ENCODE measurements at places on chromosomes 13 and 19.
A peak's percentile ranks its signal among the peaks of the same experiment; 100 is the strongest.

DNA sequence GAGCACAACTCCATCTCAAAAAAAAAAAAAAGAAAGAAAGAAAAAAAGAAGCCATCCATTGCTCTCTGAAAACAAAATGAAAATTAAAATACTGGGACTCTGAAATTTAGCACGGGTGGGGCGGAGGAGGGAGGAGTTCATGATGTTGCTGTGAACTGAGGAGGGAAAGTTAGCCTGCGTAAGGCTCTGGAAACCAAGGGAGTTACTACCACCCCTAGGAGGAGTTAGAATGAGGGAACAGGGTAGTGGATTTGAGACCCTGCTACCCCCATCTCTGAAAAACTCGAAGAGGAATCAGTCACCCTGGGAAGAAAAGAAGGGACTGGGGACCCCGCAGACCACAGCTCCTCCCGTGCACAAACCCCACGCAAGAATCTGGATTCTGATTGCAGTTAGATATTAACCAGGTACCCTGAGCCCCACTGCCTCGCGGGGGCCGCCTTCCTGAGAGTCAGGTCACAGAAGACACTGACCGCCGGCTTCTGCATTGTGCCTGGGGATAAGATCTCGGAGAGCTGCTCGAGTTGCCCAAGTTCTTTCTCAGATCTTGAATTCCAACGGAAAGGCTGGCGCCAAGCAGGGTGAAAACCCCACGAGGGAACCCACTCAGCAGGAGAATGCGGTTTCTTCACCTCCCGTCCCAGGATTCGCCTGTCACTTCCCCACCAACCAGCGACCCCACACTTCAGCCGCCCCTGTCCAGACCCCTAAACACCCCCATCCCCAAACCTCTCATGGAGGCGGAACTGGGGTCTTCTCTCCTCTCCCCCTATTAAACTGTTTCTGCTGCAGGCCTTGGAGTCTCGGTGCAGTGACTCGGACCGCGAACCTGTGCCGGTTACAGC is 870 bp downstream of the ZNF442 start:
- DNase-seq, result no peak

DNA sequence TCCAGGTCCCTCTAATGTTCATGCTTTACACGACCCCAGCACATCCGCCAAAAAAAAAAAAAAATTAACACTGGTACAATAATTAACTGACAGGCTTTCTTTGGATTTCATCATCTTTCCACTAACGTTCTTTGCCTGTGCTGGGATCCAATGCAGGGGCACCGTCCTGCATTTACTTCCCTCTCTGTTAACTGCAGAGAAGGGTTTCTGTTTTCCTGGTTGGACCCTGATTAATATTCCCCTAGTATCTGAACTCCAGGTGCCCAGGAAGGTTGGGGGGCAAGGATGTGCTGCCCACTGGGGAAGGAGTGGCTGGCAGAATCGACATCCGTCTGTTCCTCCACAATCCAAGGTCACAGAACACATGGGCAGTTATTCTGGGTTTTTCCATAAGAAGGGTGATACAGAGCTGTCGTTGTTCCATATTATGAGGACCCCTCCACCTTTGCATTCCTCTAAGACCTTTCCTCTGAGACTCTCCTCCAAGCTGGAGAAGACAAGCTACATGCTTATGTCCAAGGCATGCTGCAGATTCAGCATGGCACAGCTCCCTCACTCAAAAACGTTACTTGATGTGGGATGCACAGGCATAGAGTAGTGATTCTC is 4.5 kb upstream of the LAIR1 start:
- DNase-seq, result no peak

- no peak for DNase-seq
These were observed 4.3 kb downstream of the HPN start for GRCh38 chr19:35045667-35046300.

DNA sequence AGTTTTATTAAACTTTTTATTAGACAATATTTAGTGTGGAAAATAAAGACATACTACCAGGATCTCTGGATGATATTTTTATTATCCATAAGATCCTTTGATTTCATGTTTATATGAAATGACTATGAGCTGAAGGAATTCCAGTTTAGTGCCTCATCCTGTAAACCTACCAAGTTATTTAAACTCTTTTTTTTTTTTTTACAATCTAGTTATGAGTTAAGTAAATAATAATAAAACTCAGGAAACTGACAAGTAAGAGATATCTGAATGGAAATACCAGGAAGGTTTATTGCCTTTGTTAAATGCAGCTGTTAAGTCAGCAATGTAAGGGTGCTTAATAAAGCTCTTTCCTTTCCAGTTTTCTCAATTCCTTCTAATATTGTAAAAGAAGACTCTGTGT is 53.9 kb downstream of the RXFP2 start:
- DNase-seq, result peak; percentile 3

DNA sequence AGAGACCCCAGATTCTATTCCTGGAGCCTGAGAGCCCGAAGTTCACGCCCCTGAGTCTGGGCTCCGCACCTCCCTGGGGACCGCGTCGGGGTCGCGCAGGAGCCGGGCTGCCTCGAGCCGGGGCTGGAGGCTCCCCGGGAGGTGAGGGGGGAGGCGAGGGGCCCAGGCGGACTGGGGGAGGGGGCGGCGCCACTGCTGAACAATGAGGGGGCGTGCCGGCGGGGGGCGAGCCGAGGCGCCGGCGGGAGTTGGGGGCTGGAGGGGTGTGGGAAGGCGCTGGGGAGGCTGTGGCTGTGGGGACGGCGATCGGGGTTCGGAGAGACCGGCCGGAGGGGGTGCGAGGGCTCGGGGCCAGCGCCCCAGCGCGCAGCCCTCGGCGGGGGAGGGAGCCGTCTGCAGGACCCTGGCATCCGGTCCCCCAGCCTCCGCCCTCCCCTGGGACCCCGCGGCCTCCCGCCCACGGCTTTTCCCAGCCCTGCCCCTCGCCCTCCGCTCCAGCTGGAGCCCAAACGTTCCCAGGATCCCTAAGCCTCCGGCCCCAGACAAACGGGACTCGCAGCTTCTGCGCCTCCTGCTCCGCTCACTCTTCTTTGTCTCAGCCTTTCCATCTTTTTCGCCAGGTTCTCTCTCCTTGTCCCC is 922 bp downstream of the PLEKHG2 start:
- no peak for DNase-seq

DNA sequence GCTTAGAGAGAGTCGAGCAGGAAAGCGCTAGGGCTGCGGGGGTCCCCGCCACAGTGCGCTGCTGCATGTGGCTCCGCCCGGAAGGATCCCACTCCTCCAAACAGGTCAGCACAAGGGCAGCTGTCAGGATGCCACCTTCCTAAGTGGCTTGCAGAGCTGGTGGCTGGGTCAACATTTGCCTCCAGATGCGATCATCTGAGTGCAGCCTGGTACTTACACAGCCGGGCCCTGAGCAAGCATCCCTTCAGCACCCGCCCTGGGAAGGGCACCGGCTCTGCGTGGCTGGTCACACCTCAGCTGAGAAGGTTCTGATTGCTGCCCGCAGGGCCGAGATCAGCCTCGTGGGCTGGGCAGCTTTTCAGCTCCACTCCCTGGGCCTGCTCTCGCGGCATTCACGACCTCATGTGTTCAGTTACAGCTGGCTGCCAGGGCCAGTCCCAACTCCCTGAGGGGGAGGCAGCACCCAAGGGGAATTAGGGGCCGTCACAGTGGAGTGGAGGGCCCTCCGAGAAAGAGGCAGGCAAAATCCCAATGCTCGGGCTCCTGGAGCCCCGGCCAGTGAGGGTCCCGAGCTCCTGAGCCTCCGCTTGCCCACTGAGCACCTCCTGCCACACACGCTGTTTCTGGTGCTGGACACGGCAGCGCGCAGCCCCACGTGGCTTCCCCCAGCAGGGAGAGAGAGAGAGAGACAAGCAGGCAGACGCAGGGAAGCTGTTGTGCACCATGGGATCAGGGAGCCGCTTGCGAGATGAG is 26.8 kb downstream of the AP1M1 start:
- no peak for DNase-seq

- DNase-seq, result no peak
These were observed 38.7 kb downstream of the RNF6 start for GRCh38 chr13:26183416-26183815.

- DNase-seq, result no peak
These were observed 202.1 kb downstream of the TBC1D4 start for GRCh38 chr13:75279834-75280369.

- DNase-seq, result no peak
These were observed 61.5 kb upstream of the UBL3 start for GRCh38 chr13:29911781-29912418.

DNA sequence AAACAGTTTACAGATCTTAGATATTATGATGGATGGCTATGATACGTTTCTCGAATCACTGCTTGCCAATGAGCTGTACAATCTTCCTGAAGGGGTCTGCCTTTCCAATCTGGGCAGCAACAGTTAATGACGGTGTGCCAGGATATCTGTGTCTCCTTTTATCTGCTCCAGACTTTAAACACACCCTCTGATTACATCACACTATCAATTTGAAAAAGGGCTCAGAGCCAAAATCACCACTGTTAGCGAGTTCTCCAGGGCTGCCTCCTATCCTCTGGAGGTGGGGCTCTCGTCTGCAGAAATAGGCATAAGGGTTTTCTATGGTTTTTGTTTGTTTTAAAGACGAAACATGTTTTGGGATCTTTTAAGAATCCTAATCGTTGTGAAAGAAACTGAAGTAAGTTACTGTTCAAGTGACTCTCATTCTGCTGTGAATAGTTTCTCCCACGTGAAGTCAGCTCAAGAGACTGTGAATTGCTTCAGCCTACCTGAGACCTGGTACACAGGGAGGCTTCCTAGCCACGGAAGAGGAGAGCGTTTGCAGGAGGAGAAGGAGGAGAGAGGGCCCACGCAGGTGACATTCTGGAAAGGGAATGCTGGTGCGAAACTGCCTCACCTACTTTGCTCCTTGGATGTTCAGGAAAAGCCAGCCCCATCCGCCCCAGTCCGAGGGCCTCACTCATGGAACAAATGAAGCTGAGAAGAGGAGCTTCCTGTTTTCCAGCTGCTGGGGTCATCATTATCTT is 15.2 kb upstream of the GJA3 start:
- no peak for DNase-seq

Data from AG04450 (cell line).